Foreskin keratinocyte (primary cell): ENCODE measurements at places on chromosomes 16 and 17. TPM values are rescaled to one million over a fixed set of nuclear protein-coding genes. Genes with fewer than 3 reads are reported as not detected.

The SERPINF2 gene
- 1.2 and 1.3 TPM in 2 replicates for total RNA-seq

DNA sequence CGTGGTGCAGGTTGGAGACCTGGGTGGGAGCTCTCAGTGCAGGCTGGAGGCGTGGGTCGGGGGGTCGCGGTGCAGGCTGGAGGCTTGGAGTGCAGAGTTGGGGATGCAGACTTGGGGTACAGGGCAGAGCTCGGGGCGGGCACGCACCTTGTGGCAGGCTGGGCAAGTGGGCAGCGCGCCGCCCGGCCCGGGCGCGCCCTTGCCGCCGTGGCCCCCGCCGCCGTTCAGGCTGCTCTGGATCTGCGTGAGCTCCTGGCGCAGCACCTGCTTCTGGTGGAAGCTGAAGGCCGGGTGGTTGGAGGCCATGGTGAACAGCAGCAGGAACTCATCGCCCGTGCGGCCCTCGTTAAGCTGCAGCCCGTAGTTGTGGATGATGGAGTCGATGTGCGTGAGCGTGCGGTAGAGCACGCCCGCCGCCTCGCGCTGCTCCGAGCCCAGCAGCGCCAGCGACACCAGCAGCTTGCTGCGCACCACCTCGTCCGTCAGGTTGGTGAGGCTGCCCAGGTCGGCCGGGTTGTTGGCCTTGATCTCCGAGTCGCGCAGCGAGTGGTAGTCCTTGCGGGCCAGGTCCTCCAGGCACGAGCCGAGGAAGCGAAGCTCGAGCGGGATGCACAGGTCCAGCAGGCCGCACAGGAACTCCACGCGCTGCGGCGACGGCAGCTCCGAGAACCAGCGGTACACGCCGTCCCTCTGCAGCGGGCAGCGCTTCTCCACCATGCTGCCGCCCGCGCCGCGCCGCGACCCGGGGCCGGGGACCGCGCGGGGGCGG, 1.1 kb downstream of the ZCCHC14 start:
- DNase-seq, result no peak

- DNase-seq, result no peak
These were observed 15.9 kb downstream of the VEZF1 start for GRCh38 chr17:57972151-57972550.

DNA sequence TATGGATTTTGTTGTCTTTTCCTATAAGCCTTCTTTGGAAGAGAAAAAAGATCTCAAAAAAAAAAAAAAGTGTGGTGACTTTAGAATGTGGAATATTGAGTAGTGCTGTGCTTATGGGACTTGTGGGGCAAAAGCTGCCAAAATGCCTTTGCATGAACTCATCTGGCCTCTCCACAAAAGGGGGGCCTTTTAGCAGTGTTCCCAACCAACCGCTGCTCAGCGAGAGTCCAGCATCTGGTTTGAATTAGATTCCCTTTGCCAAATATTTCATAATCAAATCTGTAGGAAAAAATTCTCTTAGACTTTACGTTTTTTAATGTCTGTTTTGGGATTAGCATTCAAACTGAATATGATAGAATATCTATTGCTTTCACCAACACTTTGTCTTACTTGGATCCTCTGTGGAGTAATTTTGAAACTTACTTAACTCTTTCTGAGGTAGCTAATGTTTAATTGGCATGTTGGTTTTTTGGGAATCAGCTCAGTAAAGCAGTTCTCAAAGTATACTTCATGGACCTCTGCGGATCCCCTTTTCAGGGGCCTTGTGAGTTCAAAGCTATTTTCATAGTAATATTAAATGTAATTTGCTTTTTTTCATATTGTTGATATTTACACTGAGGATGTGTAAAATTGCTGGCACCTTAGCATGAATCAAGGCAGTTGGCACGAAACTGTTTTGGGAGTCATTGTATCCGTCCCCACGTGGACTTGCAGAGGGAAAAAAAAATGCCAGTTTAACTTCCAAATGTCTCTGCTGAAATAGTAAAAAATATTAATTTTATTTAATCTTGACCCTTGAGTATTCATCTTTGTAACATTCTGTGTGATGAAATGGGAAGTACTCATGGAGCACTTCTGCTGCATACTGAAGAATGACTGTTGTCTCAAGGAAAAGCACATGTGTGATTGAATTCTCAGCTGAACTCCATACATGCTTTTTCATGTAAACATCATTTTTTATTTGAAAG, 34.7 kb upstream of the VPS4A start:
- no peak for DNase-seq

DNA sequence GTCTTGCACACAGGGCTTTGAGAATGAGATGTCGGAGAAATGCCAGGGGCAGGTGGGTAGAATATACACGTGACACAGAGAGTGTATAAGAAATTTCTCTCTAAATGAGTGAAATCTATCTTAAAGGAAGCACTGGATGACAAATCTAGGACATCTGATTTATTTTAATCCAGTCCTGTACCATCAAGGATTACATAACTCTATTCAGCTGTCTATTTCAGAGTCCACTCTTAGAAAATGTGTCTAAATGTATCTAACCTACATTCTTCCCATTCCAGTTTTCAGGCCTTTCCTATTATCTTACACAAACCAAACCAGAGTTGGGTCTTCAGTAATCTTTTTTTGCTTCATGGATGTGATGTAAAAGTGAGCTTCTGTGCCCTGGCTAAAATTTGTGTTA, 181.9 kb downstream of the CNTNAP4 start:
- no peak for DNase-seq

DNA sequence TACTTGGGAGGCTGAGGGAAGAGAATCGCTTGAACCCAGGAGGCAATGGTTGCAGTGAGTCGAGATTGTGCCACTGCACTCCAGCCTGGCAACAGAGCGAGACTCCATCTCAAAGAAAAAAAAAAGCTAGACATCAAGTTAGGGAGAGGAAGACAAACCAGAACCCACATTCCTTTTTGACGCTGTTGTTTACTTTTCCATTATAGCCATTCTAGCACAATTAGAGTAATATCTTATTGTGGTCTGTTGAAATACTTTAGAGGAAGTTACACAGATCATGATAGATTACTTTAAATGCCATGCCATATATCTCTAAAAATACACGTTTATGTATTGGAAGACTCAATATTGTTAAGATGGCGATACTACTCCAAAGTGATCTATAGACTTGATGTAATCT, 16.5 kb upstream of the ABCC1 start:
- no peak for DNase-seq

The SLC5A11 gene
- total RNA-seq, result not detected in 2 replicates

DNA sequence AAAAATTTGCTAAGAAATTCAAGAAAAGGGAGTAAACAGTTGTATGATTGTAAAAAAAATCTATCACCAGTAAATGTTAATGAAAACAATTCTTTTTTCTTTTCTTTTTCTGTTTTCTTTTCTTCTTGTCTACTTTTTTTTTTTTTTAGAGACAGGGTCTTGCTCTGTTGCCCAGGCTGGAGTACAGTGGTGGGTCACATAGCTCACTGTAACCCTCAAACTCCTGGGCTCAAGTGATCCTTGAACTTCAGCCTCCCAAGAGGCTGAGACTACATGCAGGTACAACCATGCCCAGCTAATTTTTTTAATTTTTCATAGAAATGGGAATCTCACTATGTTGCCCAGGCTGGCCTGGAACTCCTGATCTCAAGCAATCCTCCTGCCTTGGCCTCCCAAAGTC, 57.2 kb upstream of the SIAH1 start:
- no peak for DNase-seq

DNA sequence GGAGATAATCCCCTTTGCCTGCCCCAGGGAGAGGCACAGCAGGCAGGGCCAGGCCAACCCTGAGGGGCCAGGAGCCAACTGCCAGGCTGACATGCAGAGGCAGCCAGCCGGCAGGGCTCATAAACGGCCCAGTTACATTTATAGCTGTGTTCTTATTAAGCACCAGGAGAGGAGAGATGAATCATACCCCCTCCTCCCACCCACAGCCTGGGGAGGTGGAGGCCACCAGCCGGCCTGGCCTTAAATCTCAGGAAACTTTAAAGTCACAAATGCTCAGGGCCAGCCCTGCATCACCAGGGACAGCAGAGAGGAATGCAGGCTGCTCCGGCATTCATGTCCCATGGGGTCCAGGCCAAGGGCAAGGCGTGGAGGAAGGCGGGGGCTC, 177.2 kb downstream of the TMEM132E start:
- no peak for DNase-seq

- no peak for DNase-seq
These were observed 70.4 kb upstream of the SMURF2 start for GRCh38 chr17:64732336-64733006.

The CRLF3 gene
- 13.5 and 15.7 TPM in 2 replicates for total RNA-seq

The RAD51C gene
- 38.0 and 53.1 TPM in 2 replicates for total RNA-seq

DNA sequence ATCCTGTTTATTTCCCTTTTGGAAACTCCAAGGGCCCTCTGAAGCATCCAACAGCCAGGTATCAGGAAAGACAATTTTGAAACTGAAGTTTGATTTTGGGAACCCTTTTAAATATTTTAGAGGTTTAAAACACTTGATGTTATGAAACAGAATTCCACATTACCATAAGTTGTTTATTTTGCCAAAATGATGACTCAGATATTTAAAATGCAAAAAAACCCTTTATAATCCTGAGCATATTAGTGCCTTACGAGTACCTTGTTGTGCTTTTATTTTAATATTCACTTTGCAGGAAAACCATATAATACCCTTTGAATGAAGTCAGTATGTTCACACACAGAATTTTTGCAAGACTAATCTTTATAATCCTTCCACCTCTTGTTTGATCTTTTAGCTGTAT, 765.1 kb upstream of the CA10 start:
- no peak for DNase-seq

- no peak for DNase-seq
These were observed 61.7 kb upstream of the ZNF469 start for GRCh38 chr16:88320947-88321634.
